ENCODE measurements at places on chromosomes 13 and 19.

DNA sequence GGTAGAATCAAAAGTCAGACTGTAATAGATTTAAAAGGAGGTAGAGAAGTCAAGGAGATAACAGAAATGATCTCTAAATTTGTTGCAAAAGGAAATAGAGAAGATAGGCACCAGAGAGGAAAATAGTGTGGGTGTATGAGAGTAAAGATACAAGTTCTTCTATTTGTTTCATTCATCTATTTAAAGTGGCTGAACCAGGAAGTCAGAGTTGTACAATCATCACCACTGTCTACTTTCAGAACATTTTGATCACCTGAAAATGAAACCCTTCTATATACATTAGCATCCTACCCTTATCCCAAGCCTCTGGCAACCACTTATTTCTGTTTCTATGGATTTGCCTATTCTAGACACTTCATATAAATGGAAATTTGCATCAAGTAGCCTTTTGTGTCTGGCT is 36.7 kb downstream of the INTS6 start:
- DNase-seq, result no peak

DNA sequence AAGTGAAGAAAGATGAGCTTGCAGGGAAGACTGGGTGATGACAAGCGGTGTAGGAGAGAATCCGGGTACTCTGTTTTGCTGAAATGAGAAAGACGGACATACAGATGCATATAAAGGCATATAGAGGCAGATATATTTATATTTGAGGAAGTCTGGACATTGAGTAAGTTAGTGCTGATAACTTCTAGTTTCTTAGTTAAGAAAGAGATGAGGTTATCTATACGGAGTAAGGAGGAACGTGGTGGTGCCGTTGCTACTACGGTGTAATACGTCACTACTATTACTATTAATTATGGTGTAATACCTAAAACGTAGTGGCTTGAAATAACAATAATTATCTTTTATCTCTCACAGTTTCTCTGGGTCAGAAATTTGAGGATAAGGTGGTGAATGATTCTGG is 9.8 kb upstream of the CPB2 start:
- DNase-seq, result no peak

GRCh38 chr13:51192348-51192747 is 29.9 kb upstream of the FAM124A start:
- no peak for DNase-seq

- peak; percentile 86 for DNase-seq
These were observed 523.7 kb upstream of the HTR2A start for GRCh38 chr13:47420568-47420967.

GRCh38 chr13:28559636-28560259 is 64.8 kb upstream of the FLT1 start:
- DNase-seq, result peak; percentile 19

- DNase-seq, result no peak
These were observed 181.9 kb downstream of the NDFIP2 start for GRCh38 chr13:79662882-79663281.

- peak; percentile 20 for DNase-seq
These were observed 5.5 kb upstream of the ADAMTS10 start for GRCh38 chr19:8615813-8616596.

- no peak for DNase-seq
These were observed 2.5 kb upstream of the GPX4 start for GRCh38 chr19:1101337-1101698.

- peak; percentile 98 for DNase-seq
These were observed 8.6 kb downstream of the LTBP4 start for GRCh38 chr19:40609561-40610395.

- no peak for DNase-seq
These were observed 189.7 kb downstream of the SHISA2 start for GRCh38 chr13:25862156-25862555.

DNA sequence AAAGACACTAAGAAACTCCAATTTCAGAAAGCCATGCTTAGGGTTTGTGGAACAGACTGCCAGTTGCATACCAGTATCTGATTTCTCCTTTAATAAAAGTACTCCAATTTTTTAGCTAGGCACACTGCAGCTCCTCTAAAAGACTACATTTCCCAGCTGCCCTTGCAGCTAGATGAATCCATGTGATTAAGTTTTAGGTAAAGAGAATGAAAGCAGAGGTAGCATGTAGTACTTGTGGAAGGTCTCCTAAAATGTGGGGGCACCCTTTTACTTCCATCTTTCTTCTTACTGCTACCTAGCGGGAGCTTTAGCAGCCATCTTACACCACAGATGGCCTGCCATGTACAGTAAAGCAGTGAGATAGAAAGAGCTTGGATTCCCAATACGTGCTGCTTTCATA is 33.0 kb upstream of the TSC22D1 start:
- no peak for DNase-seq

DNA sequence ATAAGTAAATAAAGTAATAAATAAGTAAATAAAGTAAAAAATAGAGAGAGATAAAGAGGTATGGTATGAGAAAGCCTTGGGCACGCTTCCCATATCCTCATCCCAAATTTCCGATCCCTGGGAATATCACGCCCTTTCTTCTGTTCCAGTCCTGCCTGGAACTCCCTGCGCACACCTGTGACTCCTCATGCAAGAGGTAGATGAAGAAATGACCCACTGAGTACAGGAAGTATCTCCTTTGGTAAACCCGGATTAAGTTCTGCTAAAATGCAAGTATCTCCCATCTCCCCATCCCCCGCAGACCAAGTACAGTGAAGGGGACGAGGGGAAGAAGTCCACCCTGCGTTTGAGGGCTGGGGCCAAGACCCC is 399 bp upstream of the ZNF136 start:
- DNase-seq, result peak; percentile 72

All from DMS53 (cell line).